ENCODE measurements at places on chromosomes 1 and 21. TPM values are rescaled to one million over a fixed set of nuclear protein-coding genes. Genes with fewer than 3 reads are reported as not detected.

- H3K36me3 ChIP-seq, result no peaks in the 10 kb centered on the region
- no peak overlapping the region for H3K4me3 ChIP-seq
- no peaks in the 10 kb centered on the region for H3K4me1 ChIP-seq
- H3K27me3 ChIP-seq, result peaks cover 2% of the 10 kb centered on the region
- DNase-seq, result no peak
These were observed 141.4 kb downstream of the PLPP3 start for GRCh38 chr1:56437959-56438358.

GRCh38 chr1:164824542-164824941 is 265.6 kb downstream of the PBX1 start:
- H3K4me3 ChIP-seq, result no peak overlapping the region
- no peak overlapping the region for H3K27ac ChIP-seq
- no peaks in the 10 kb centered on the region for H3K36me3 ChIP-seq
- no peaks in the 10 kb centered on the region for H3K27me3 ChIP-seq
- H3K4me1 ChIP-seq, result no peaks in the 10 kb centered on the region
- no peak for DNase-seq

GRCh38 chr1:87194271-87194774 is 134.4 kb upstream of the LMO4 start:
- no peak overlapping the region for H3K27ac ChIP-seq
- no peak for DNase-seq
- H3K36me3 ChIP-seq, result no peaks in the 10 kb centered on the region
- H3K4me1 ChIP-seq, result no peaks in the 10 kb centered on the region
- peaks cover 7% of the 10 kb centered on the region for H3K27me3 ChIP-seq

DNA sequence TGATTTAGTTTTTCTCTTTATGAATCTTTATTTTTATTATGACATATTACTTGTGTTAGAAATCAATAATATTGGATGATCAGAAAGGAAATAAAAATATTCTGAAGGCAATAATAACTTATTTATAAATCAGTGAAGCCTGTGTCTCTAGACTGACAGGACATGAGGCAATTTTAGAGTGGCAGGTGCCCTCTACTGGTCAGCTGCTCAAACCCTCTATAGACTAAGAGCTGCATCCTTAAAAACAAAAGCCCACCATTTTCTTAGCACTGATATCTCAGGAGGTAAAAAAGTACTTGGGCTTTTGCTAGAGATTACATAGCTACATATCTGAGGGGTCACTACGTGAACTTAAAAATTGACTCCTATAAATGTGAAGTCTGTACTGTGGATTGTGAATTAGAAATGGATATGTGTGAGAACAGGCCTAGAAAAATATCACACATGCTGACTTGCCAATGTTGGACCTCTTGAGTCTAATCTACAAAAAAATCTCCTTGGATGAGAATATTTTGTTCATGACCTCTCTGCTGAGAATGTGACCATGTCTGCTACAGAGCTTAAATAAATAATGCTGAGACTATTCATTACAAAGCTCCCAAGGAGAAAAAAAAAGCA is 597.9 kb upstream of the ADAMTS5 start:
- DNase-seq, result no peak
- no peaks in the 10 kb centered on the region for H3K27me3 ChIP-seq
- H3K4me1 ChIP-seq, result no peaks in the 10 kb centered on the region
- no peaks in the 10 kb centered on the region for H3K36me3 ChIP-seq
- no peak overlapping the region for H3K4me3 ChIP-seq

DNA sequence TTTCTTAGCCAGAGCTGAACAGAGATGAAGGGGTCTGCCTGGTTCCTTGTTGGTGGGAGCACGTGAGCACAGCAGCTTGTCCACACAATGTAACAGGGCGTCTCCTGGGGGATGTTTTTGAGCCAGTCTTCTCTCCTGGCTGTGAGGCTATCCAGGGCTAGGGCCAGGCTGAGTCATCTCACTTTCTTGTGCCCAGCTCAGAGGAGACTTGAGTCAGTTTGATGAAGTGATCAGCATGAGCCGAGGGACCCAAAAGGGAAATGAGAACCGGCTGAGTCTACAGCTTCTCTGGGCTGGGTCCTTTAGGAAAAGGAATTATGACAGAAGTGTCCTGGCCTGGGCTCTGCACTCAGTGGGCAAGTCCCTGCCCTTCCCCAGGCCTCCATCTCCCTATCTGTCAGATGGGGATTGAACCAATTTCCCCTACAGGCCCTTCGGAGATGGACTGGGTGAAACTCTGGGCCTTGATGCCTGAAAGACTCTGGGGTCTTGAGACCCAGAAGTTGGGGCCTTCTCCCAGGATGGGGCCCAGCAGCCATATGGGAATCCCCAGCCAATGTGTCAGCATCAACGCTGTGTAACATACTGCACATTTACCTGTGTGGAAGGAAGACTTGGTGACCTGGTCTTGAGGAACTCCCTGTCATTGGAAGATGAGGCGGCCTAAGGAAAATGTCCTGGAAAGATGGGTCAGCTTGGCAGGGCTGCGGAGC is 36.6 kb downstream of the DMRTB1 start:
- no peak overlapping the region for H3K27ac ChIP-seq
- DNase-seq, result no peak
- peaks cover 11% of the 10 kb centered on the region for H3K27me3 ChIP-seq

- H3K4me3 ChIP-seq, result no peak overlapping the region
These were observed 4.2 kb downstream of the SDC3 start for GRCh38 chr1:30904191-30904961.

GRCh38 chr1:183101081-183101480 is 77.9 kb downstream of the LAMC1 start:
- no peaks in the 10 kb centered on the region for H3K36me3 ChIP-seq
- H3K4me3 ChIP-seq, result no peak overlapping the region
- no peak overlapping the region for H3K27ac ChIP-seq

- DNase-seq, result no peak
- H3K27me3 ChIP-seq, result no peaks in the 10 kb centered on the region
- H3K4me1 ChIP-seq, result peaks cover 25% of the 10 kb centered on the region
- peaks cover 26% of the 10 kb centered on the region for H3K36me3 ChIP-seq
- H3K4me3 ChIP-seq, result no peak overlapping the region
These were observed 28.6 kb downstream of the PUM1 start for GRCh38 chr1:31036749-31037500.

DNA sequence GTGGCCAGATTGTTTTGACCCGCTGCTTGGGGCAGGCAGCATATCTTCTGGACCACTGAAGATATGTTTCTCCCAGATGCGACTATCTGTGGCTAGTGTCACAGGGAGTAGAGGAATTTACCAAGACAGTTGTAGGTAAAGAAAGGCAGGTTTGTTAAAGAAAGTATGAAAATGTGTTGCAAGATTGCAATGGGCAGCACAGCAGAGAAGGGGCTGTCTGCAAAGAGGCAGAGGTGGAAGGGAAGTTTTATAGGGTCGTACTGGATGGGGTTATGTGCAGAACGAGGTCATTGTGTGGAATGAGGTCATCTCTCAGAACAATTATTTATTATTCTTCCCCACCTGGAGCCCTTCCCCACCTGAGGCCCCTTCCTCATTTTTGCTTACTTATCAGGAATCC is 15.0 kb upstream of the VAMP4 start:
- H3K27me3 ChIP-seq, result peaks cover 9% of the 10 kb centered on the region
- no peak for DNase-seq
- H3K4me1 ChIP-seq, result no peaks in the 10 kb centered on the region
- no peak overlapping the region for H3K4me3 ChIP-seq
- no peak overlapping the region for H3K27ac ChIP-seq

GRCh38 chr1:25810341-25811299 is 9.1 kb upstream of the MTFR1L start:
- no peaks in the 10 kb centered on the region for H3K27me3 ChIP-seq
- H3K4me1 ChIP-seq, result peaks cover 3% of the 10 kb centered on the region
- peak; percentile 90 for DNase-seq
- H3K4me3 ChIP-seq, result no peak overlapping the region
- no peak overlapping the region for H3K27ac ChIP-seq
- no peaks in the 10 kb centered on the region for H3K36me3 ChIP-seq

DNA sequence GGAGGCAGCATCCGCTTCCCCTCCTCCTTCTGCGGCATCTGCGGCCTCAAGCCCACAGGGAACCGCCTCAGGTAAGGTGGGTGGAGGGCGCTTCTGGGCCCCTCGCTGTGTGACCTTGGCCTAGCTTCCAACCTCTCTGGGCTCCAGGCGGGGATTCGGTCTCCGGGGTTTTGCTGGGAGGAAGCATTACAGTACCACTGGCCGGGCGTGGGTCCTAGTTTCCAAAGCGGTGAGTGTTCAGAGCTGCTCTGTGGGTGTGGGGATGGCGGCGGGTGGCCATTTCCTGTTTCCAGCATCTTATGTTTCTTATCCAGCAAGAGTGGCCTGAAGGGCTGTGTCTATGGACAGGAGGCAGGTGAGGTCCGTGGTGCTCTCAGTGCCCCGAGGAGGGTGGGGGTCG is 11.6 kb downstream of the FAAH start:
- no peaks in the 10 kb centered on the region for H3K27me3 ChIP-seq
- no peaks in the 10 kb centered on the region for H3K36me3 ChIP-seq
- no peak for DNase-seq
- H3K4me1 ChIP-seq, result peaks cover 2% of the 10 kb centered on the region
- no peak overlapping the region for H3K27ac ChIP-seq
- H3K4me3 ChIP-seq, result no peak overlapping the region

- no peak overlapping the region for H3K27ac ChIP-seq
- no peaks in the 10 kb centered on the region for H3K36me3 ChIP-seq
- H3K27me3 ChIP-seq, result no peaks in the 10 kb centered on the region
- H3K4me3 ChIP-seq, result no peak overlapping the region
These were observed 18.0 kb downstream of the PCP4 start for GRCh38 chr21:39885119-39885848.

DNA sequence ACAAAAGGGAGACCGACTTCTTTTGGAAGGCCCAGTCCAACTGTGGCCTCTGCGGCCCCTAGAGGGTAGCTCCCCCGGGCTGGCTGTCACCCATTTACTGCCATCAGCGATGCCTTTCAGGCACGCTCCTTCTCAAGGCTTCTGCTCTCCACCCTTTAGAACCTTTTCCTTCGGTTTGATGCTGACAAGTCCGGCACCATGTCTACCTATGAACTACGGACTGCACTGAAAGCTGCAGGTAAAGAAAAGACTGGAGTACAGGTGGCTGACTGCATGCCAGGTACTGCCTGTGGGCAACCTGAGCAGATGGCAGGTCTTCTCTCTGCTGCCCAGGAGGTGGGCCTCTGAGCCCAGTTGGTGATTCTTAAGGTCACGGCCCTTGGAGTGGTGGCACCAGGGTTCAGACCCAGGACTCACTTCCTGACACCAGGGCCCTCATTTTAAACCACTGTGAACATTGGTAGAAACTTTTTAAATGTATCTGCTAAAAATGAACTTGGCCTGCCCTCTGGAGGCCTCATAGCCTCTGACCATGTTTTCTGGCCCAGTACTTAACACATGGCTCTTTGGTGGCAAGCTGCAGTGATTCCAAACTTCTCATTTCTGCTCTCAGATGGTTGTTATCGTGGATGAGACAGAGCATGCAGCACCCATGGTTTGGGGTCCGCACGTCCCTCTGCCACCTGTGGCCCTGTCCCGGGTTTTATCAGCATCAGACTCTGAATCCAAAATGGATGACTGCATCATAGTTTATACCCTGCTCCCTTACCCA is 45.7 kb downstream of the CAPN9 start:
- no peak overlapping the region for H3K4me3 ChIP-seq
- H3K36me3 ChIP-seq, result no peaks in the 10 kb centered on the region

GRCh38 chr1:33387625-33388024 is 43.3 kb downstream of the PHC2 start:
- no peaks in the 10 kb centered on the region for H3K4me1 ChIP-seq
- peaks cover 34% of the 10 kb centered on the region for H3K27me3 ChIP-seq
- H3K4me3 ChIP-seq, result no peak overlapping the region
- no peak for DNase-seq
- H3K36me3 ChIP-seq, result no peaks in the 10 kb centered on the region

DNA sequence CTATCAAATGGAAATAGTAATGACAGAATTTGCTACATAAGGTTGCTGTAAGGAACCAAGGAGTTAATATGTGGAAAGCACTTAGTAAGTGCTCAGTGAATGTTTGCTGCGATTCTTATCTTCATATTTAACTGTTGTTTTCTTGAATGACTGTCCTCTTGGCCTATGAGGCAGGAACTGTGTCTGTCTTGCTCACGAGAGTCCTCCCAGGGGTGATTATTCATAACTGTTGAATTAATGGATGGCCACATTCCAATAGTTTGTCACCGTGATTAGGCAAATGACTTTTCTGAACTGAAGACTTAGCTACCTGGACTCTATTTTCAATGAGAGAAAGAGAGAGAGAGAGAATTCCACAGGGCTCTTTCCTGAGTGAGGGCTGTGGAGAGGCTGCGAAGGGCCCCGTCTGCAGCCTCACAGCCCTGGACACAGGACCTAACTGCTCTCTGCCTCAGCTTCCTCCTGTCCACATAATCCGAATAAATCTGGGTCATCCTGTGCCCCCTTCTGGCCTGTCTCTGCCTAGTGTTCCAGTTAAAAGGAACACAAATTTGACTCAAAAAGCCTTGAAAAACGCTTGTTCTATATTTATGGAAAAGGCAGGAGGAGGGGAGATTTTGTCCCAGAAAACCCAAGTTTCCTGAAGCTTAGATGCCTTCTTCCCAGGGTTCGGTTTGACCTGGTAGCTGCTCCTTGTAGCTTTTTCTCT is 8.5 kb downstream of the EDN2 start:
- no peaks in the 10 kb centered on the region for H3K36me3 ChIP-seq
- H3K27ac ChIP-seq, result no peak overlapping the region
- peaks cover 4% of the 10 kb centered on the region for H3K27me3 ChIP-seq
- H3K4me1 ChIP-seq, result peaks cover 2% of the 10 kb centered on the region
- DNase-seq, result no peak

DNA sequence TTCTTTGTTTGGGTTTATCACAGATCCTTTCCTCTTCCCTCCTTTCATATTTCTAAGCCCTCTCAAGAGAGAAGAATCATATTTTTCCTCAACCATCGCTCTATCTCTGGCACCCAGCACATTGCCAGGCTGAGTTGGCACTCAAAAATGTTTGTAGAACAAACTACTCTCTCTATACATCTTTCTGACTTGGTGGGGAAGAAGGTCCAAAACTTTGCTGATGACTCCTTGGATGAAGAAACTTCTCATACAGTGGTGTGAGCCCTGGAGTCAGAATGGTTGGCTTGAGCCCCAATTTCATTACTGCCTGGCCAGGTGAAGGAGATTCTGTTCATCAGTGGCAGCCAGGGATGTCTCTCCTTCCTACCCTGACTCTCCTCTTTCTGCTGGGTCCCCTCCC is 11.9 kb downstream of the ALX3 start:
- no peak for DNase-seq
- H3K36me3 ChIP-seq, result peaks cover 4% of the 10 kb centered on the region
- no peak overlapping the region for H3K4me3 ChIP-seq
- H3K4me1 ChIP-seq, result peaks cover 3% of the 10 kb centered on the region
- no peaks in the 10 kb centered on the region for H3K27me3 ChIP-seq
- H3K27ac ChIP-seq, result no peak overlapping the region

DNA sequence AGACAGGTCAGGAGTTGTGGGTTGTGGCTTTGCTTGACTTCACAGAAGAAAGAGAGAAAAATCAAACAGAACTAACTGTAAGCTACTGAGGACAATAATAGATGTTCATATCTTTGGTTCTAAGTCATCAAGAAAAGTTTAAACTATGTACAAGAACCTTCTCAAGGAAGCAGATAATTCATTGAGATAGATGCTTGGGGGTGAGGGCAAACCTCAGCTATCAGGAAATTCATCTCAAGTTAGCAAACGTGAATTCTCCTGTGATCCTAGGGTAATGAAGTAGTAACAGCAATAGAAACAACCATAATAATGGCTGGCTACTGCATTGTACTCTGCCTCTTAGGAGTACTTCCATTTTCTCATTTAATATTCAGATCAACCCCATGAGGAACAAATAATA is 506.2 kb downstream of the PLPP3 start:
- H3K4me1 ChIP-seq, result no peaks in the 10 kb centered on the region
- no peaks in the 10 kb centered on the region for H3K27me3 ChIP-seq
- no peak overlapping the region for H3K27ac ChIP-seq
- DNase-seq, result no peak
- no peak overlapping the region for H3K4me3 ChIP-seq

The ACTN2 gene
- not detected for total RNA-seq

The PDC gene
- total RNA-seq, result not detected

The GFI1 gene
- 52.2 TPM for total RNA-seq

The SH2D5 gene
- total RNA-seq, result 0.11 TPM

The RIMS3 gene
- 6.9 TPM for total RNA-seq

The GPR89A gene
- 36.6 TPM for total RNA-seq

The BMP8B gene
- total RNA-seq, result 0.67 TPM
